ENCODE measurements at places on chromosomes 5 and 9.

GRCh38 chr9:133210609-133211008, 1.6 kb upstream of the OBP2B start:
- no peak for DNase-seq

- no peak for DNase-seq
Measured at GRCh38 chr9:92942688-92943616, 4.4 kb upstream of the FGD3 start.

DNA sequence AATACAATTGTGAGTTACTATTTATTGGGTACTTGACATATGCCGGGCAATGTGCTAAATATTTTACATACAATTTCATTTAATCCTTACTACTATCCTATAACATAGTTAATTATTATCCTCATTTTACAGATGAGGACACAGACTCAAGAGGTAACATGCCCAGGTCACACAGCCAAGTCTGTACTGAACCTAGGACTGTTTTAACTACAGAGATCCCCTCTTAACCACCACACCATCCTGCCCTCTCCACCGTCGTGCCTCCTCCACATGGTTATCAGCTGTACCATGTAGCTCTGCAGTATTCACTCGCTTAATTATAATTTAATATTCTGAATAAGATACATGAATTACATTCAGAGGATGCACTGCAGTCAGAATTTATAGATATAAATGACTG, 5.3 kb downstream of the RAB14 start:
- DNase-seq: no peak

- DNase-seq: peak; percentile 22
Measured at GRCh38 chr5:53211799-53212198, 102.2 kb upstream of the MOCS2 start.
